ENCODE measurements at places on chromosomes 7 and 10.

DNA sequence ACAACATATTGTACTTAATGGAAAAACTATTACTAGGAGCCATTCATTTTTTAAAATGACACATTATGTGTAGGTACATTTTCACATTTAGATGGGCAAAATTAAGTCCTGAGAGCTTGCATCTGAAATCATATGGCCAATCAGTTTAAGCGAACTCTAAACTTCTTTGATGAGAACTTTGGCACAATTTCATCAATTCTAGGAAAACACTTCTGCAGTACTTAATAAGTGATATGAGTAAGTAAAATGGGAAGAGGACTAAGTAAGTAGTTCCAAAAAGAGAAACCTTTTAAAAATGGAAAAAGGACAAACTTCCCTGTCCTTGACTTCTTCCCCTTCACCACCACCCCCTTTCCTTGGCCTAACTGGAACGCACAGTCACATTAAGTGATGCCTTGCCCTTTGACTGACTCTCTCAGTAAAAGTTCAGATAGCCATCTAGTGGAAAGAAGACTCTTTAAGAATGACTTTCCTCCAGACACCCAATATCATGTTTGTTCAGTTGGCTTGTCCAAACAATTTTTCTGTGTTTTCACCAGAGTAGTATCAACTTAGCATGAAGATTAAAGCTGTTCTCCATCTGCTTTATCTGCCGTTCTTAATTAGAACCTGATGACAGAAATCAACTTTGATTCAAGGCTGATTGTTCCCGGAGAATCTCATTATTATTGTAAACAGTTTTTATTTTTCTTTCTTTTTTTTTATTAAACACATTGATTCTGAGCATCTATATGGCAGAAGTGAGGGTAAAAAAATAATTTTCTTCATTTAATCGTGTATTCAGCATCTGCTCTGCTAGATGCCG lies 45.1 kb downstream of the CNNM2 start:
- DNase-seq, result no peak

DNA sequence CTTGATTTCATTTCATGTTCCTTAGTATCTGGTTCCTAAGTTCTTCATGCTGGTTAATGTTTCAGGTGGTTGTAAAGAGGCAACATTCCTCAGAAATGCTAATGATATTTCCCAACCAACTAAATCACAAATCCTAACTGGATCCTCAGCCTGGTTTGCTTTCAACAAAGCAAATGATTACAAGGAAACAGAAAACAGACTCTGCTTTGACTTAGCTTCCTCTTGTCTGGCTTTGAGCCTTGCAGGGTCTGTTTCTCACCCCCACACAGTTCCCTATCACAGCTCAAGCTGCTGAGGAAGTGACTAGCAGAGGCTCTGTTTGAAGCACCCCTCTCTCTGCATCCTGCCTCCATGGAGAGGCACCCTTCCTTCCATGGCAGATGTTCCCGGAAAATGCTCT lies 130.2 kb upstream of the CTTNBP2 start:
- DNase-seq, result no peak

DNA sequence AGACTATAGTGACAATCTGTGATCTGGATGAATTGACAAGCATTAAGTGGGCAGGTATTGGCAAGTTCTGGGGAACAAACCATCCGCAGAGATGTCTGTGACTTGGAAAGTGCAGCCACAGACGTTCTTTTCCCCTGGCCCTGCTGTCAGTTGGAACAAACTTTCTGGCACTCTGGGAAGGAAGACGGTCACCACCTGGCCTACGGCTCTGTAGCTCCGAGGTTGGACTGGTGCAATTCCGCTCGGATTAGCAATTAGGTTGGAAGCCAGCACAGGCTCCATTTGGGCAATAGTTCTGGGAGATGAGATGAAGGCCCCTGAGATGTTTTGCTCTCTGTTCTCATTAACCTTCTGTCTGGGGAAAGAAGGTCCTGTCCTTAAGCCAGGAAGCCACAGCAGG lies 437.5 kb downstream of the CALN1 start:
- DNase-seq, result no peak

GRCh38 chr7:79008786-79009185 lies 444.7 kb downstream of the MAGI2 start:
- DNase-seq, result no peak

DNA sequence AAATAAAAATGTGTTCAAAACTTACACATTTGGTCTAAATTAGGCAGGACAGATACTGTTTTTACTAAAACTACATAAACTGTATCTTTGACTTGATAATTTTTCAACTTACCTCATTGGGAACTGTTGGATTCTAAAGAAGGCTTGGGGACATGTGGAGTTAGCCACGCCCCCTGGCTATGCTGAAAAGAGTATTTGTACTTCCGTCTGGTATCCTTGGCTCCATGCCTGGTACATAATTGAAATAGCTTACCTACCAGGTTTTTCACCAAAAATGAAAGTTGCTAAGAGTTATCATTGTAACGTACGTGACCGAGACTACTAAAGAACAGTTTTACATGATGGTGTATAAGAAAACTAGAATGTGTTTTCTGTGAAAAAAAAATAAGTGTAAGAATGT lies 604.8 kb upstream of the IGFBP3 start:
- DNase-seq, result no peak

DNA sequence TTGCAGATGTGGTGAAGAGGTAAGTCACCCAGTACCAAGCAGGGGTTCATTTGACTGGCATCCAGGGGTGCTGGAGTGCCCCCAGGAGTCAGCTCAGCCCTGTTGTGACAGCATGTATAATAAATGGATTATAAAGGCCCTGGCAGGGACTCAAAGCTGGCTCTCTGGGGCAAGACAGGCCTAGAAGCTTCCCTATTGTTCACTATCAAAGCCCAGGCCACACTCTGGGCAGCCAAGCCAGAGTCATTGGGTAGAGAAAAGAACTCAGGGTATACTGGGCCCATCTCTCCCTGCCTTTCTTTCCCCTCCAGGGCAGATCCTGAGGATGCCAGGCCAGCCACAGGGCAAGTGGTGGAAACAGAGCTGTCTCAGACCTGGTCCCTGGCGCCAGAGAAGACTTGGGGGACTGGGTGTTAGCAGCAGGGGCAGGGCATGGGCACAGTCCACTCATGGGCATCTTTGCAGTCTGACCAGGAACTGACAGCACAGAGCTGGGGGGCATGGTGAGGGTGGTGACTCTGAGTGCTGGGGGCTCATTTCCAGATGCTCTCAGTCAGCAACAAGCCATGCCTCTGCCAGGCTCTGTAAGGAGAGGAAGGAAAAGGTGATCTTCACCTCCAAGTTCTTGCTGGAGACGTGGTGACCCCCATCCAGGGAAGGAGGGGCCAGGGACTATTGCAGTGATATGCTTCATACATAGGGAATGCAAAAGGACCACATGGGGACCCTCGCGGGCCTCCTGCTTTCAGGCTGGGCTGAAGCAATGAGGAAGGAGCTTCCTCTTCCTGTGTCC lies 11.7 kb downstream of the RBP3 start:
- DNase-seq, result no peak

GRCh38 chr10:61355211-61355610 lies 98.0 kb downstream of the TMEM26 start:
- DNase-seq, result no peak

DNA sequence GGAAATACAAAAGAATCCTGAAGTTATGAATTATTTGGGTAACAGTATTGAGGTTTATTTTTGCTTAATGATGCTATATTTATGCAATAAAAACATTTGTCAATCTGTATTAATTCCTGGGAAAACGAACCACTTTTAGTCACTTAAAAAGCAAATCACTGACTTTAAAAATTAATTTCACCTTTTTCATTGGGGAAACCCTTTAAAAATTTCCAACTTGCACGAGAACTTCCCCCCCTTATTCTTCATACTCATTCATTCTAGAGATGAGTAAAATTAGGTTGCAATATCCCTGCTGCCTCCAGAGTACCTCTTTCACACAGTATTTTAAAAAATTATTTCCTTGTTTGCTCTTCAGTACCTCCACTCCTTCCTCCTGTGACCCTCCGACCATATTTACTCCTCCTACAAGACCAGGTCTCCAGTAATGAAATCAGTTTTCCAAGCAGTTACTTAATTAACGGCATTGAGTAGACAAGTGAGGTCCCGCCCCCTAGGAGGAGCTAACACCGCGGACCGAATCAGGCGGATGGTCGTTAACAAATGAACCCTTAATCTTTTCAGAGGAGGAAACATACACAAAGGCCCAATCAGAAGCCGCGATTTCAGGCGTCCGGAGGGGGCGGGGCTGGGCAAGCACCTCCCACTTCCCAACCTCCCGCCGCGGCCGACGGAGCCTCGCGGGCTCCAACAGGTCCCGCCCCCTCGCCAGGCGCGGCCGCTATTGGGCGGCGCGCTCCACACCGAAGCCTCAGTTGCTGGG lies 465 bp upstream of the TRIM24 start:
- peak; percentile 84 for DNase-seq

- DNase-seq, result no peak
Observed at GRCh38 chr7:148481971-148482626, 108.5 kb upstream of the C7orf33 start.

- no peak for DNase-seq
Observed at GRCh38 chr7:88635149-88635548, 124.4 kb upstream of the ZNF804B start.

- no peak for DNase-seq
Observed at GRCh38 chr10:95536017-95536416, 25.2 kb downstream of the SORBS1 start.

DNA sequence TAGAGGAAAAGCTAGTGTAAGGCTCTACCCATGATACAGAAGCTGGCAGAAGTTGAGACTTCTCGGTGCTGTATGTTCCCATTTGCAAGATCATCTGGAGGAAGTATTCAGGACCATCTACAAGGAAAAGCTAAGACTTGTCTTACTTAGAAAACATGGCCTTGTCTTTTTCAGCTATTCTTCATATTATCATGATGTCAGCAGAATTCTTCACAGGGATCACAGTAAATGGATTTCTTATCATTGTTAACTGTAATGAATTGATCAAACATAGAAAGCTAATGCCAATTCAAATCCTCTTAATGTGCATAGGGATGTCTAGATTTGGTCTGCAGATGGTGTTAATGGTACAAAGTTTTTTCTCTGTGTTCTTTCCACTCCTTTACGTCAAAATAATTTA lies 79.6 kb upstream of the SCIN start:
- DNase-seq, result no peak

GRCh38 chr7:142188846-142189245 lies 69.0 kb downstream of the PRSS58 start:
- DNase-seq, result no peak

DNA sequence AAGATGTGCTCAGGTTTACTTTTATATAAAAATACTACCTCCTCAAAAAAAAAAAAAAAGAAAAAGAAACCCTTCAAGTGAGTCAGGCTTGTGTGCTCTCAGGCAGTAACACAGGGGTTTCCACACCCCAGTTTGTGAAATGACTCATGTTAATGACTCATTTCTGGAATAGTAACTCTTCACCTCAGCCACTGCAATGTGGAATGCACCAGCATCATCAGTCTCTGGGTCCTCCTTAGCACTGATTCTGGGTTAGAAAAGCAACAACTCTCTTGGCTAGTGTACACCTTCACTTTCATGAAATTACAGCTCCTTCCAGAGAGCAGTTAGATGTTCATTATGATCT lies 110.6 kb downstream of the EMX2 start:
- peak; percentile 70 for DNase-seq

DNA sequence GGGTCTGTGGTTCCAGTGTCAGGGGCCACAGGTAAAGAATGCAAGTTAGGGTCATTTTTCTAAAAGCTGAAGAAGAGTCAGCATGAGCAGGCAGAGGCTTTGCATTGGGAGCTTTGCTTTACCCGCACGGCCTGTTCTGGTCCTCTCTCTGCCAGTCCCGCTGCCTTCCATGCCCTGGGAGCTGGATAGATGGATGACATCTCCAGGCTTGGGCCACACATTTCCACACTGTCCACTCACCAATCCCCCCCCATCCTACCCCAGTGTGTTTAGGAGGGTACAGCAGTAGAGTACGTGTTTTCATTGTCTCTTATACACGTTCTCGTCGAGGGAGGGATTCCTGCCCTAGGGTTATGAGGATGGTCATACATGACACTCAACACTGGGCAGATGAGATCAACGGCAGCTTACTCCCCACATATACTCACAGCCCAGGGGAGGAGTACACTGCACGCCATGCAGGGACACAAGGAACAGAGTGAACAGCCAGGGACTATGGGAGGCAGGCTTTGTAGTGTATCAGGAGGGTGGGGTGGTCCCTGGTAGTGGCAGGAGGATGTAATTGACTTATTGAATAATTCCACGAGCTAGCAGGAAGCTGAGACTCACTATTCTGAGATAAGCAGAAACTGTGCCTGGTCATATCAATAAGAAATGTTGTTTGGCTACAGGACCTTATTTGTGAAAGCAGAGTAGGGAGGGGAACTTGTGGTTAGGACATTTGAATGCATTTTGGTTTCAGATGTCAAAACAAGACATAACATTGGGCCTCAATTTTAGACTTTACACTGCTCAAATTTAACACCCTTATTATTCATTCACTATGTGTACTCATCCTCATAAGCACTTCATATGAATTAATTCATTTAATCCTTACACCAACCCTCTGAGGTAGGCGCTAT lies 36.6 kb downstream of the PLPP4 start:
- DNase-seq, result no peak

- no peak for DNase-seq
Observed at GRCh38 chr7:34011017-34011695, 105.8 kb downstream of the BMPER start.

DNA sequence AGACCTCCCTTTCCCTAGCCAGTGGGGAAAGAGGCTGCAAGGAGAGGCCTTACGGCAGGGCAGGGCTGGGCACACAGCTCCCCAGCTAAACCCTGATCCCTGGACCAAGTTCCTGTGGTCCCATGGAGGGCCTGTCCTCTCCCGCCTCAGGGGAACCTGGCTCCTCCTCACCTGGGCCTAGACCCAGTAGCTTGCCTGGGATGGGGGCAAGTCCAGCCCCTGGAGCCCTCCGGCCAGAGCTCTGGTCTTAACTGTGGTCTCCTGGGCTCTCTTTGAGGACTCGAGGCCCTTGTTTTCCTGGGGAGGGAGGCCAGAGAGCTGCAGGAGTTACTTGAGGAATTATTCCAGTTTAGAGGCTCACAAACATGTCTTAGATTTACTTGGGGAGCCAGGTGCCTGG lies 1.5 kb downstream of the ZP3 start:
- no peak for DNase-seq

- no peak for DNase-seq
Observed at GRCh38 chr7:143042159-143042789, 9.9 kb upstream of the OR6V1 start.

- DNase-seq, result no peak
Observed at GRCh38 chr10:121527690-121528089, 70.6 kb downstream of the FGFR2 start.

- peak; percentile 31 for DNase-seq
Observed at GRCh38 chr7:149261316-149261828, 624 bp upstream of the ZNF783 start.

DNA sequence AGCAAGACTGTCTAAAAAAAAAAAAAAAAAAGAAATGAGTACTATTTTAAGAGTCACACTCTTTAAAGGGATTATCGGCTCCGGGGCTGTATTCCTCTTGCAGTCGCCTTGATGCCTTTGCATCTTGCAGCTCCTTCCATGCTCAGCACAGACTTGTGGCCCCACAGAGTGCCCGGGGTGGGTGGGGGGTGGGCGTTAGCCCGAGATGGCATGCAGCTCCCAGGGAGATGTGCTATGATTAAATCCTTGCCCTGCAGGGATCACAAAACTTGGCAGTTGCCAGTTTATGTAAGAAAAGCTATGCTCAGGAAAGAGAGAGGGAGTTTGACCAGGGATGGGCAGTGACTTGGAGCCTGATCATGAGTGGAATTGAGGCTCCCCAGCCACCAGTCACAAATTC lies 81.9 kb downstream of the CCDC3 start:
- no peak for DNase-seq

All from HTR-8/SVneo (cell line).